M059J (cell line): ENCODE measurements at places on chromosomes 3 and 15. TPM values are rescaled to one million over a fixed set of nuclear protein-coding genes. Genes with fewer than 3 reads are reported as not detected.

DNA sequence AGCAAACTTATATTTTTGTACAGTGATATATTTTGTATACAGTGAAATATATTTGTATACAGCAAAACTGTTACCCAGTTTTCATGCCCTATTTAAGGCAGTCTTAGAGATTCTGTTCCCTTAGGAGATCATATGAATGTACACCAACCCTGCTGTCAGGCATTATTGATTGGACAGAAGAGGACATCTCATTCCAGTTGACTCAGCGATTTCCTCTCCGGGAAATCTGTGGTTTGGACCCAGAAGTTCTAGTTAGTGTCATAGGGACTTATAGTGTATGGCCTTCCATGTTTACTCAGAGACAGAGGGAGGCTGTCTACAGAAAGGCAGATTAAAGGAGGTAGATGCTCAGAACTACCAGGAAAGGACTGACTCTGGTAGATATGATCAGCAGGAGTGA, 318.8 kb upstream of the KCNMB2 start:
- DNase-seq: no peak

- DNase-seq: no peak
Measured at GRCh38 chr3:174907027-174907426, 47.9 kb downstream of the NAALADL2 start.

- no peak for DNase-seq
Measured at GRCh38 chr3:113731694-113732093, 14.4 kb downstream of the NAA50 start.

GRCh38 chr15:89293012-89293411, 41.6 kb downstream of the POLG start:
- DNase-seq: no peak

DNA sequence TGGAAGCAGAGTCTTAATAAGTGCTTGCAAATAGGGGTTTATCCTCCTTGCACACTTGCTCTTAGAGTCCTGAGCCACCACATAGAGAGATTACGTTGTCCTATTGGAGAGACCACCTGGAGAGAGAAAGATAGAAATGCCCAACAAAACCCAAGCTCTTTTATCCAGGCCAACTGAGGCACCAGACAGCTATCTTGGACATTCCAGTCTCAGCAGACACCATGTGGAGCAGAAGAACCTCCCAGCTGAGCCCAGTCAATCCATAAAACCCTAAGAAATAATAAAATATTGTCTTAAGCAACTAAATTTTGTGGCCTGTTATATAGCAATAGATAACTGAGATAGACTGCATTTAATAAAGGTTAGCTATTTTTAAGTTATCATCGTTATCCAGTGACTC, 105.7 kb upstream of the PFN2 start:
- DNase-seq: no peak

DNA sequence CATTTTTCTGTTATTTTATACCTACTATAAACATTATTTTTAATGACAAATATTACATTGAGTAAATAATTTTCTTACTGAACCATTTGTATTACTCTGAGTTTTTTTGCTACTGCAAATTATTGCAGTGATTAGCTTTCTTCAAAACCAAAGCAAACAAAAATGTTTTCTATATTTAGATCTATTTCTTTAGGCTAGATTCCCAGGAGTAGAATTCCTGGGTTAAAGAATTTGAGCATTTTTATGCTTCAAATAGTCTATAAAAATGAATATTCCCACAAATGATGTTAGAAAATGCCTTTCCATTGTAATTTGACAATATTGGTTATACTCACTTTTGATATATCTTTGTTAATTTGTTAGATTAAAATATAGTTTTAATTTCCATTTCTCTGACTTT, 76.8 kb downstream of the LEKR1 start:
- DNase-seq: no peak

- no peak for DNase-seq
Measured at GRCh38 chr3:73045391-73045790, 16.1 kb upstream of the EBLN2 start.

Gene LAMB2
- 229 and 329 TPM in 2 replicates for total RNA-seq

Gene MYD88
- 12.9 and 14.1 TPM in 2 replicates for total RNA-seq

GRCh38 chr3:73549051-73549600, 75.6 kb downstream of the PDZRN3 start:
- DNase-seq: no peak

Gene SORD
- total RNA-seq: 11.1 and 22.0 TPM in 2 replicates

- DNase-seq: no peak
Measured at GRCh38 chr15:101391431-101391830, 96.4 kb upstream of the SNRPA1 start.

- no peak for DNase-seq
Measured at GRCh38 chr3:3707858-3708768, 91.1 kb upstream of the LRRN1 start.

Gene SELENOK
- total RNA-seq: 56.1 and 67.0 TPM in 2 replicates

Gene INSYN1
- total RNA-seq: 0.39 TPM in 1 of 2 replicates, not detected in the other
